Stimulated activated CD4-positive, alpha-beta T cell treated with anti-CD3 and anti-CD28 coated beads, Interleukin-1b, Interleukin-23, amount 100 ng/mL, for 48 hours (primary cell): ENCODE measurements at places on chromosomes 7 and 10.

- DNase-seq: no peak
Measured at GRCh38 chr10:110851020-110851612, 20.6 kb upstream of the PDCD4 start.

GRCh38 chr10:102422545-102423129, 2.0 kb downstream of the FBXL15 start:
- DNase-seq: peak; percentile 54

DNA sequence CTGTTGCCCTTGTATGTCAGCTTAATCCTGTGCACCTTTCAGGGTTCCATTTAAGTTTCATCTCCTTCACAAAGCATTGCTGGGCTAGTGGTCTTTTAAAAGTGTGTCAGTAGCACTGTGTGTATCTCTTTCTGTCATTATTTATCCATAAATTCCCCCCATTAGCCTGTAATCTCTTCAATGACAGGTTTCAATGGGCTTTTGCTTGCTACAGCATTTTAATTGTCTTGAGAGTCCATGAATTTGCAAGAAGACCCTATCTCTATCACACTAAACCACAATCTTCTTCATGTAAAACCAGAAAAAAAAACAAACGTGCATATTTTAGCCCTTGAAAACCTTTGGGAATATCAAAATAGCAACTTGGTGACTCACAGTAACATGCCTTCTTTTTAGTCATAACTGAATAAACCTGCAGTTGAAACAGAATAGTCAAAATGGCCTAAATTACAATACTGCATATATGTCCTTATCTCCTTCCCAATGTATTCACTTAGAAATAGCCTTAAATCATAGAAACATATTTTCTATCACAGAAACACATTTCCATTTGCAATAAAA, 118.6 kb downstream of the PON1 start:
- no peak for DNase-seq

- no peak for DNase-seq
Measured at GRCh38 chr7:17939211-17939605, 1.1 kb downstream of the SNX13 start.

DNA sequence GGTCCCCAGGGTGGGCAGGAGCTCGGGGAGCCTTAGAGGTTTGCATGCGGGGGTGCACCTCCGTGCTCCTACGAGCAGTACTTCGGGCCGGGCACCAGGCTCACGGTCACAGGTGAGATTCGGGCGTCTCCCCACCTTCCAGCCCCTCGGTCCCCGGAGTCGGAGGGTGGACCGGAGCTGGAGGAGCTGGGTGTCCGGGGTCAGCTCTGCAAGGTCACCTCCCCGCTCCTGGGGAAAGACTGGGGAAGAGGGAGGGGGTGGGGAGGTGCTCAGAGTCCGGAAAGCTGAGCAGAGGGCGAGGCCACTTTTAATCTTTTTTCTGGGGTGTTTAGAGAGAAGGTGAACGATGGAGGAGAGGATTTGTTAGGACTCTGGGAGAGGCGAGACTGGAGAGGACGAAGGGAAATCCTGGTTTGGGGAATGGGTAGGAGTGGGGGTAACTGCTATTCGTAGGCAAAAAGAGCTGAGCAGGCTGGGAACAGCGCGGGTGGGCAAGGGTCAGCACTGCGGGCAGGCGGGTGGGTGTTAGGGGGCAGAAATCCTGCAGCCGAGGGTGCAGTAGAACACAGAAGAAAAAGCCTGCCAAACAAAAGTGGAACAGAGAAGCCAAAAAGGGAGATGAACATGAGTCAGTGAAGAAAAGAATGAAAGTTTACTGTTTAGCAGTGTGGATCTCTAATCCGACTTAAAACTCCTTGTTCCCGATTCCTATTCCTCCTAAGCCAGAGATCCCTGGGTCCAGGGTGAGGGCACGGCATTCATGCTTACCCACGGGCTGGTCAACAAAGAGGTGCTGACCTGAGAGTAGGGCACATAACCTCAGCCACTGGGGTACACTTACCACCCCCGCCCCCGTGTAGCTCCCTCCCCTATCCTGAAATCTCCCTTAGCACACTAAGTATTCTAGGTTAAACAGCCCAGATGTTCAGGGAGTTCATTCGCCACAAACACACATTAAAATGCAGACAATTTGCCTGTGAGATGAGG, 26.9 kb downstream of the PRSS2 start:
- no peak for DNase-seq

DNA sequence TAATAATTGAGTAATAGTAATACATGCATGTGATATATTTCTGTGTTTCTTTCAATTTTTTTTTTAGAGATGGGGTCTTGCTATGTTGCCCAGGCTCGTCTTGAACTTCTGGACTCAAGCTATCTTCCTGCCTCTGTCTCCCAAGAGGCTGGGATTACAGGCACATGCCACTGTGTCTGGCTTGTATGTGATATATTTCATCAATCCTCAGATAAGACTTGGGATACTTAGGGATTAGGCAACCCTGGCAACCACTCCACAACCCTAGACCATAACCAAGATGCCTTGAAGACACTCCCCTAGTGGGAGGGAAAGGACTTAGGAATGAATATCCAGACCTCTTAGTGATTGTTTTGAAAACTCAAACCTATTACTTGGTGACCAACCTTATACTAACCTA, 154.8 kb downstream of the CCDC3 start:
- DNase-seq: no peak

DNA sequence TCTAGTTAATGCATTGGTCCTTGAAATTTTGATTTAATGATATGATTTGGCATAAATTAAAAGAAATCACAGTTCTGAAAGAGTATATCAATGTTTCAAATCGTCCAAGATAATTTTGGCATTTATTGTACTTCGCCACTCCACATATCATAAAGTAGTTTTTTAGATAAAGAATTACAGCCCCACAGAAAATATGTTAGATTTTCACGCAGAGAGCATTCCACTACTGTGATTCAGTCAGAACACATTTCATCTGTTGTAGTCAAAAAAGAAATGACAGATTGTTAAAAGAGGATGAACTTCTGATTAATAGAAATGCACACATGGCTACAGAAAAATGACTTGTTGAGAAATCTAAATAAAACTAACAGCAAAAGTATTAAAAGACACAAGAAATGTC, 1063.5 kb upstream of the LRRN3 start:
- DNase-seq: no peak

GRCh38 chr10:124655191-124656112, 88.7 kb downstream of the FAM53B start:
- no peak for DNase-seq

DNA sequence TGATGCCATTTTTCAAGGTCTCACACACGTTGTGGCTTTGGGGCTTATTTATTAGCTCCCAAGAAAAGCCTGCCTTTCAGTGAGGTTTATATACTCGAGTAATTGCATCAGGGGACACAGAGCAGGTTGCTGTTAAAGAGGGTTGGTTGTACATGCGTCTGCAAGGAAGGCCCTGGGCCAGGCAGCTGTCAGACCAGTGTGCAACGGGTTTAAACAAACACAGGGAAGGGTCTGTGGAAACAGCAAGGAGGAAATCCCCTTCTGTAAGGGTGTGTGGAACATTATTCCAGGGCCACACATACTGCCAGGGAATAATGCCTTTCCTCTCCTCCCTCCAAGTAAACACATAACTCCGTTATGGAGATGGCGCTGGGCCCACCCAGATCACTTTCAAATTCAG, 1.7 kb upstream of the CHST15 start:
- no peak for DNase-seq

GRCh38 chr10:3113343-3113720, 46.0 kb downstream of the PFKP start:
- DNase-seq: no peak

GRCh38 chr7:8063706-8064297, 95.2 kb downstream of the GLCCI1 start:
- DNase-seq: no peak

DNA sequence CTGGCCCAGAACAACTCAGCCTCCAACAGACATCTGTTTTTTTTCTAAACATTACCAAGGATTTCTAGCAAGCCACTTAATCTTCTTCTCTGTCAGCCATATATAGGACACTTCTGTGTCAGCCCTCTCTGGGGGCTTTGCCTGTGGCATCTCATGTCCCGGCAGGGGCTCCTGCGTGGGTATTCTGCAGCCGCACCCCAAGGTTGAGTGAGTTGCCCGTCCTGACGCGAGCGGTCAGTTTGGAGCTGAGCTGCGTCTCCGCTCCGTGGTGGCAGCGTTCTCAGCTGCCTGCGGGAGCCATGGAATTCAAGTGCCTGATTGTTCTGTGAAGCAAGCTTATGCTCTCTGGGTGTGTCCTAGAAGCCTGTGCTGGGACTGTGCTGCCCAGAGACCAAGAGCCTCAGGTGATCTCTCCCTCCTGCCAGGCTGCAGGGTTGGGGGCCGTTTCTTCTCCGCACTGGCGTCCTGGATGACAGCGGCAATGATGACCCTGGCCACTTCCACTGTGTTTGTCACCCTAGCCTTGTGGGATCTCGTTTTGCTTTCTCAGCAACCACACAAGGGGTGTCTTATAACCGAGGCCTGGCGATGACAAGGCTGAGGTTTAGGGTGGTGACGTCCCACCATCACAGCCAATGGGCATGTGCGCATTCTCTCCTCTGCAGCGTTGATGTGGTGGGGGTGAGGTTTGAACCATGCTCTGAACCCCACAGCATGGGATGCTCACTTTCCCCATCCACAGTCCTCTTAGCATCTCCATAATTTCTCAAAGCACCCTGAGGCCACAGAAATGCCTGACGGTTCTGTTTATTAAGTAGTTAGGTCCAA, 612.6 kb upstream of the FOXK1 start:
- no peak for DNase-seq

GRCh38 chr10:96998329-96998888, 166.3 kb downstream of the LCOR start:
- no peak for DNase-seq

DNA sequence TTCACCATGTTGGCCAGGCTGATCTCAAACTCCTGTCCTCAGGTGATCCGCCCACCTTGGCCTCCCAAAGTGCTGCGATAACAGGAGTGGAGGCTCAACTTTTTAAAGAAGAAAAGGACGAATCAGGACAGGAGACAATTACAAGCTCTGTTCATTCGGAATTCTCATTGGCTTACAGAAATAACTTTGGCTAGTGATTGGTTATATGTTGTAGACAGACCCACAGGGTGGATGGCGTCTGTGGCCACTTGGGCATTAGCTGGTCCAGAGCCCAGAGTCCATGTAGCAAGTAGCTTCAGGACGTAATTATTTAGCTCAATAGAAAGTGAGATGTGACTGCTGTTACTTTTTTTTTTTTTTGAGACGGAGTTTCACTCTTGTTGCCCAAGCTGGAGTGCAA, 160.5 kb upstream of the TNRC18 start:
- no peak for DNase-seq

DNA sequence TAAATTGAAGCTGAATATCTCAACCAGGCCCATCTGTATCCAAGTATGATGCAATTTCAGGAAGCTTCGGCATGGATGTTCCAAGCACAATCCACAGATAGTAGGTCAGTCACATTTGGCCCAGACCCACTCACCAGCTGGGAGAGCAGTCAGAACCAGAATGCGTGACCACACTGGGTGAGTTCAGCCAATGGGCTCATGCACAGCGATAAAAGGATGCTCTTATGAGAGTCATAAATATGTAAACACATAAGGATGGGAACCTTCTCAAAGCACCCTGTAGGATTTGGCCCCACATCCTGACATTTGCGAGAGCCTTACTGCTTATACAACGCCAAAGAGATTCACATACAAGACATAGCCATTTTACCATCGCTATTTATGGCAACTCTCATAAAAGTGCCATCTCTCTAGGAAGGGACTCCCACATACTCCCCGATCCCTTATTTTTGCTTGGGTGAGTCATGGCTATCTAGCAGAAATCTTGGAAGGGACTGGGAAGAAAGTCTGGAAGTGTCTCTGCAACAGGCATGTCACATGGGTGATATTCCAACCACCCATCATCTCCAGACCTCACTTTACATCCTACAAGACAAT, 3.0 kb downstream of the AFAP1L2 start:
- no peak for DNase-seq

GRCh38 chr7:2930310-2931033, 86.4 kb upstream of the GNA12 start:
- DNase-seq: no peak

DNA sequence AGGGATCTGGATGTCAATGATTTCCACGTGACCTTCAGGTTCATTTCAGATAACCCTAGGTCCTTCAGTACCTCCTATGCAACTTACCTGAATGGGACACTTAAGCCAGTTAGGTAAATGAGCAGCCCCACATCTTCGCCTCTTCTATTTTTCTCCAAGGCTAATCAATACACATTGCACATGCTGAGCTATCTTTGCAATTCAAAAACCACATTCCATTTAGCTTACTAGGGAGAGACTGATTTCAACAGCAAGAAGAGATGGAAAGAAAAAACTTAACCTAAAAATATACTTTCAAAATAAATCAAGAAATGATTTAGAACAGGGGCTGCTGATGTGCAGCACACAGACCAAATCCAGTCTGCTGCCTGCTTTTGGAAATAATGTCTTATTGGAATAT, 81.8 kb upstream of the CDCA7L start:
- no peak for DNase-seq

- no peak for DNase-seq
Measured at GRCh38 chr10:23584396-23584795, 145.5 kb downstream of the OTUD1 start.

GRCh38 chr7:106788637-106789036, 76.4 kb upstream of the PIK3CG start:
- DNase-seq: no peak

DNA sequence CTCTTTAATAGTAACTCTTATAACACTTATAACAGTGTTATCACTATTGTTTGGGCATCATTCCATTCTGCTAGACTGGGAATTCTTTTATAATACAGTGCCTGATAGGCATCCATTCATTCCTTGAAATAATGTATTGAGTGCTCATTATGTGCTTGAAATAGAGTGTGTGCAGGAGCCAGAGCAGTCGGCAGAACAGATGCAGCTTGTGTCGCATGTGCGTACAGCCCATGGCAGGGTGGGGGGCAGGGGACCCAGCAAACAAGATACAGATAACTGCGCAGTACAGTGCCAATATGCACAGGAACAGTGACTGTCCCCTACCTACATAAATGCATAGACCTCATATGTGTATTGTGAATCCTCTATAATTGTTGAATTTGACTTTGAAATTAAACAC, 99.3 kb downstream of the KAT6B start:
- DNase-seq: no peak

- peak; percentile 16 for DNase-seq
Measured at GRCh38 chr7:6446838-6447580, 745 bp downstream of the DAGLB start.

DNA sequence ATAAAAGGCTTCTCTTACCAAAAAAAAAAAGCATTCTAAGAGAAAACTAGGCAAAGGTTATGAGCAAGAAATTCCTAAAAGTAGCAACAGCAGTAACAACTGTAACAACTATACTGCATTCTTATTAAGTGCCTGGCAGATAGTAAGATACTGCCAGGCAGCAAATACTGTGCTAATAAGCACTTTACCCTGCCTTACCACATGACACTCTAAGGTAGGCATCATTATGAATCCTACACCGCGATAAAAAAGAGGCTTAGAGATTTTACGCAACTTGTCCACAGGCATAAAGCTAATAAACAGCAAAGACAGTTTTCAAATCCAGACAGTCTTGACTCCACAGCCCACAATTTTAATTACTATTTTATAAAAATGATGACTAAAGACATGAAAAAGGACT, 83.2 kb downstream of the USP6NL start:
- no peak for DNase-seq
